EH (cell line): ENCODE measurements at places on chromosomes 13 and 19.

GRCh38 chr13:79295906-79296706 is 109.9 kb downstream of the RBM26 start:
- no peak for DNase-seq

DNA sequence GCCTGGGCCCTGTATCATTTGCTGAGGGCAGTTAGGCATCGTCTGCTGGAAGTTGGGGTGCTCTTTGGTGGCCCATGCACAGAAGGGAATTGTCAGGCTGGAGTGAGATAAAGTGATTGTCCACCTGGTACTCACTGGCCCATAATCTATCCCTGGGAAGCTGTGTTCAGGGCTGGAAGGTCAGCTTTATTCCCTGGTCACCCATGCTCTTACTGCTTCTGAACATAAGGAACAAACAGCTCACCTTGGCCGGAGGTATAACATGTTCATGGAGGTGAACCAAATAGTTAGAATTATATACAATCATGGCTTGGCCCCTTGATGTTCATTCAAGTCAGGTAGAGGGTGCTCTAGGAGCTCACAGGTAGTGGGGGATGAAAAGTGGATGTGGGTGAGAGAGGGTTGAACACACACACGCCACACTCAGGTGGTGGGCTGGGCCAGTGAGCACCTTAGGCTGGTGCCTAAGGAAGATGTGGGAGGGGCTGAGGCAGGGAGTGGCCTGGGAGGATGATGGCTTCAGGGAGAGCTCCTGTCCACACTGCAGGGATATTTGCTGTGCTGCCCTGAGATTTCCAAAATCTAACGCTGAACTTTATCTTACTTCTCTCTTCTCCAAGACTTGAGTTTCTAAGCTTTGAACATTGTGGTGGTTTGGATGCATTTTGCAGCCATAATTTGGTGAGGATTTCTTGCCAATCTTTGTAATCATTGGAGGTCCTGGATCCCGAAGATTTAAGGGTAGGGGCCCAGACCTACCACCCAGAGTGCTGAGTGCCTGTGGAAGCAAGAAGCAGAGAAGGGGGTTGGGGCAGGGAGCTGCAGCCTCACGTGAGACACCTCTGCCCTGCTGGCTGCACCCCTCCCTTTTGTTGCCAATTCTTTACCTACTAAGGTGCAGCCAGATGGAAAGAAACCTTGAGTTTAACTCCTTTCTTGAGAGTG is 420.6 kb downstream of the ZNF536 start:
- DNase-seq: no peak

DNA sequence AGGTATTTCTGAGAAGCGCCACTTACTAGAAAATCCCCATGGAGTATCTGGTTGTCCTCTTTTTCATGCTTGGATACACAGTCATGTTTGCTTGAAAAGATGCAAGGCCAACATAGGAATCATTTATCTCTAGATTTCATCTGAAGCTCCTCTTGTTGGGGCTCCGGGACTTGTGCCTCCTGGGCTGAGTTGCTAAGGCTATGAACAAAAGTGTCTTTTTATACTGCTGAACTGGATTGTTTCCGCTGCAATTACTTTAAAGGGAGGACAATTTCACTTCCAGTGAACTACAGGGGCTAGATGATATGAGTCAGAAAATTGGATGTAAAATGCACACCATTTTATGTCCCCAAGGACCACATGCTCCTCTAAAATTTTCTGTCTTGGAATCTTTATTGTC is 114.1 kb downstream of the TNFSF13B start:
- DNase-seq: no peak

- no peak for DNase-seq
Observed at GRCh38 chr13:44352202-44352601, 21.4 kb upstream of the SERP2 start.

DNA sequence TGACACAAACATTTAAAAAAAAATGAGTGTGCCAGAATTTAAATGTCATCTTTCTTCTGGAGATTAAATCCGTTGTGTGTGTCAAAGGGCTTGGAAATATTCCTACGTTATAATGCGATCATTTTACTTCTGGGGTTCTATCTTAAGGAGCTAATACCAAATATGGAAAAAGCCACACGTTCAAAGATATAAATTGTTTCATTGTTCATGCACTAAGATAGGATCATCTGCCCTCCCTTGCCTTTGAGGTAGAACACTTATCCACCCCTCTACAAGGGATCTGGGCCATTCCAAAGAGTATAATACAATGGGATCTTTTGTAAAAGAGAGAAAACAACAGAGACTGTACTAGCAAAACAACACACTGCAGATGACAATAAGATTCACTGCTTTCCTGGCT is 64.9 kb downstream of the ANKRD10 start:
- no peak for DNase-seq

DNA sequence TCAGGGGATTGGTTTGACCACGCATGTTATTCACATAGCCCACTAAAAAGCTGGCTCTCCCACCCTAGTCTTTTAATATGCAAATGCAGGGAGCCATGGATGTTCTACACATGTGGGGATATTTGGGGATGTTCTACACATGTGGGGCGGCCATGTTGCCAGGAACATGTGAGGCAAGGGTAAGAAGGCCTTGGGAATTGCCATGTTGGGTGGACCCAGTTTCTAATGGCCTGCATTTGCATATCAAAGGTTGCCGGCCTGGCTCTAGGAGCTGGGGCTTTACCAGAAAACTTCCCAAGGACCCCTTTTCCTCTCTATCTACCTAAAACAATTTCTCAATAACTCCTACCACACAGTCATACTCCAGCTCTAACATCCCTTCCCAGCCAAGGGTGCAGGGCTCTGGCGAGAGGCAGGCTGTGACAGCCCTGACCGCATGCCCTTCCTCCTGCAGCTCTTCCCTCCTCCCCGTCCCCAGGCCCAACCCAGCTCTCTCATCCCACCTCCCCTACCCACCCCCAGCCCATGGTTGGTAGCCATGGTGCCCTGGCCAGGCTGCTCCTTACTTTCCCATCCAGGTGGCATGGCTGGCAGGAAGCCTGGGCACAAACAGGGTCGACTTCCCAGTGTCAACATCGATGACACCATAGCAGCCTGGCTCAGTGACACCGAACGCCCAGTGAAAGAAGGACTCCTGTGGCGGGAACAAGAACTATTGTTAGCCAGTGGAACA is 11.0 kb downstream of the PEPD start:
- DNase-seq: no peak
